ENCODE measurements at places on chromosomes 12 and 14.

- DNase-seq = no peak
Measured at GRCh38 chr12:4412465-4412864, 33.0 kb upstream of the FGF23 start.

DNA sequence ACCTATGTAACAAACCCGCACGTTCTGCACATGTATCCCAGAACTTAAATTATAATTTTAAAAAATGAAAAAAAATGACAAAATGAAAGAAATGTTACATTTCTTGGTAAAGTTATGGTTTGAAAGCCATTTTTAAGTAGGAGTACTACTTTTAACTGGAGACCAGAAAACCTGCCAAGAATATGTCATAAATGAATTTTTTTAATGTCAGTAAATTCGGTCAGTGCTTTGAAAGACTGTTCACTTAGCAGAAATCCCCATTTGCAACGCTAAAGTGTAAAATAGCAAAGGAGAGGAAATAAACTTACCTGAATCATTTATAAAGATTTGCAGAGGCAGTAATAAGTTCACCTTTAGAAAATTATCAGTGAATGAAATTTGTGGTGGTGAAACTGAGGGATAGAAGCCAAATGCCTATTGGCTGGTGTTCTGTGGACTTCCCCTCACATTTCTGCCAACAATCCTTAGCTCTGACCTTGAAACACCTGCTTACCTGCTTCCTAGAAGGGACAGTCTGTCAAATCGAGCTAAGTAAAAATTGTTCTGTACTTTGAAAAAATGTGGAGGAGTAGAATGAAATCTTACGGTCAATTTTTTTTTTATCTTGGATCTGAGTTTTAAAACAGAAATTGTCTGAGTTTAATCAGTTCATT lies 714.2 kb downstream of the SLC6A15 start:
- DNase-seq = no peak

DNA sequence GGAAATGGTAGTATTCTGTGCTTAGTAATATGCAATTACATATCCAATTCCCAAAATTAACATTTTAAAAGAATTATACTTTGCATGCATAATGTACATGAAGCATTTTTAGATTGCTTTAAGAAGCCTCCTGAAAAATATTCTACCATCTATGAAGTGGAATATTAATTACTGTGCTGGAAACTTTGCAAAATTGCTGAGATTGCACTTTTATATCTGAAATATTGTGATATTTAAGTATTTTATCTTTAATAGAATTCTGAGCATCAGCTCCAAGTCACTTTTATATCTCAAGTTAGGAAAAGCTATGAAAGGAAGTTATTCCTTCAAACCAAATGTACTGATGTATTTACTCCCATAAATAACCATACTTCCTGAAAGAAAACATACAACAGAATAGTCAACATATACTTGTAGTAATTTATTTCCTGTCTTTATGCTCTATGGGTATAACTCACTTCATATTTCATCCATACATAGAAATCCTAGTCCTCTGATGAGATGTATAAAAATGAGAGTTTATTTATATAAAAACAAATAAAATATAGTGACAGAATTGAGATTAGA lies 152.7 kb downstream of the PLEKHA5 start:
- no peak for DNase-seq

DNA sequence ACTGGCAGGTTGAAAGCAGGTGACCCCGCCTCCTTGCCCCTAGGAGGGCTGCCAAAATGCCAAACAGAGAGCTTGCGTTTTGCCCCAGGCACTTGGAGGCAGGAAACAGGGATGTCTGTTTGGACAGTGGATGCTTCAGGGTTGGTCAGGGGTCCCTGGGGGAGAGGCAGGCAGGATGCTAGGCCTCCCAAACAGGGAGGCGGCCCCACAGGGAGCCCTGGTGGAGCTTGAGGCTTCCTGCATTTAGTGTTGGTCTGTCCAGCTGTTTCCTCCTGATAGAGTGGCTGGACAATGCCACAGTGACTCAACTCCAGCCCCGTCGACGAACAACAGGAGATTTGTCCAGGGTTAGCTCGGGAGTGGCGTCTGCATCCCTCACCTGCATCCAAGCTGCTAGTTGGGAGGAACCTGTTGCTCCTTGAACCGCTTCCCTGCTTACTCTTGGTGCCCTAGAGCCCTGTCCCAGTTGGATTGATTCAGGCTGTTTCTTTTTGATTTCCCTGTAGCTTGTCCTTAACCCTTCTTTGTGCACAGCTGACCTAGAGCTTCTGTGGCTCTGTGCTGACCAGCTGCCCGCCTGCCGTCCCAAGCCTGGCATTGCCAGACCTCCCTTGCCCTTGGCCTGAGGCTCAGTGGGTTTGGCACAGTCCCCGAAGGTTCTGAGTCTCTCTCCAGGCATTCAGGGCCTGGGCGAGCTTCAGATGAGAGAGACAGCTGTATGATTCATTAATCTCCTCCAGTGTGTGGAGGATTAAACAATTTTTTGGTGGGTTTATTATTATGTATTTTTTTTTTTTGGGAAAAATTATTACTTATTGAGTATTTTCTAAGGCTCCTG lies 45.9 kb downstream of the TSPAN9 start:
- DNase-seq = no peak

DNA sequence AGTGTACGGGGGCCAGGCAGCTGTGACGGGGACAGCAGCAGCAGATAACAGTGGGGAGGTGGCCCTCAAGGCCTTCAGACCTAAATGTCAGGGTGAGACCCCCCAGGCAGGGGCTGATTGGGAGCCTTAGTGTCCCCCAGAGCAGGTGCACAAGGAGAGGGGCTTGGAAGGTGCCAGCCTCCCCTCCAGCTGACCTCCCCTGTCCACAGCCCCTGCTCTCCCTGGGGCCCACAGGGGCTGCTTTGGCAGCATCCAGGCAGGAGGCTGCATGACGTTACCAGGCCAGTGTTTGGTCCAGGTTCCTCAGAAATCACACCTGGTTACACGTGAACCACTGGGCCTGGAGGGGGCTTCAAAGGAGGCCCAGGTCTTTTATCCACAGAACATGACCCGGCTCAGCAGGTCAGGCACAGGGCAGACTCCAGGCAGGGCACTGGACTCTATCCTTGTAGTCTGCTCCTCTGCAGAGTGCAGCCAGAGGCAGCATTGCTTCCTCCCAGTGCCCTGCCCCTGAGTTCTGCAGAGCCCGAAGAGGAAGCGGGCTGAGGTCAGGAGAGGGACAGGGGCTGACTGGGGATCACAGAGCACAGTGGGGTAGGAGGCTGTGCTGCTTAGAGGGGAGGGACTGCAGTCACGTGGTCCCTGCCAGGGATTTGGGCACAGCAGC lies 2.6 kb upstream of the TRMT61A start:
- peak; percentile 49 for DNase-seq

- DNase-seq = no peak
Measured at GRCh38 chr14:100576091-100577085, 10.8 kb downstream of the BEGAIN start.

GRCh38 chr14:92949496-92950192 lies 26.7 kb downstream of the CHGA start:
- DNase-seq = no peak

GRCh38 chr14:61556455-61556854 lies 138.9 kb upstream of the HIF1A start:
- DNase-seq = no peak

DNA sequence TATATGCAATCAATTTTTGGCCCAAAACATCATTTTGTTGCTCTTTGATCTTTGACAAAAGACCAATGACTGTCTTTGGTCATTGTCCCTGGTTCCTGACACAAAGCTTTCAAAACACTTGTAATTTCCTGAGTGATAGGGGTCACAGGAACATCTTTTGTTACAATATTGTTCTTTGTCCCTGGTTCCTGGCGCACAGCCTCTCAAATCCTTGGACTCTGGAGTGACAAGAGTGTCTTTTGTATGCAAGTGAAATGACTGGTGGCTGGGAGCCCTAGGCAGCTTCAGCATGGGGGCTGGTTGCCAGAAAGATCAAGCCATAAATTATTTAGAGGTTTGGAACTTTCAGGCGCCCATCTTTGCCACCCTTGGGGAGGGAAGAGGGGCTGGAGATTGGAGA lies 53.9 kb downstream of the DNAH10 start:
- DNase-seq = no peak

- DNase-seq = no peak
Measured at GRCh38 chr14:78367355-78367754, 197.2 kb downstream of the NRXN3 start.

DNA sequence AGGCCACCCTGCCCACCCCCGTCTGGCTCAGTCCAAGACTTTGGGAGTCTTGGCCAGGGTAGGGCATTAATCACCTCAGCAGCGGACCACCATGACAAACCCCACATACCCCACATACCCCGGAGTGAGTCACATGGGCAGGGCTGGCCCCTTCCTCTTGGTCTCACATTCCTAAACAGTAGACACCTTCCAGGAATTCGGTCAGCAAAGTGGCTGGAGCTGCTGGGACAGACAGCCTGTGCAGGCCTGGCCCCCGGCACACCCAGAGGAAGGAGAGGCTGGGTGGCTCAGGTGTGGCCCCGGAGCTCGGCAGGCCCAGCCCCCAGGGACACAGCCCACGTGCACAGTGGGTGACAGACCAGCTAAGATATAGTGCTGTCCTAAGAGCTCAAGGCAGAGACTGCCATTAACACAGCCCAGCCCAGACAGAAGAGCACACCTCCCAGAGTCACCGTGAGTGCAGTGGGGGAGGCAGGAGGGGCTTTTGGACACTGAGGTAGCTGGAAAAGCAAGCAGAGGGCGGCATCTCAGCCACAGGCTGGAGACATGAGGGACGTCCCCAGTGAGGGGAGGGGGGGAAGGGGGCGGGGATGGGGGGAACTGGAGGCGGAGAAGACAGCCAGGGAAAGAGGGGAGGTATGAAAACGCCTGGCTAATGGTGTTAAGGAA lies 24.0 kb downstream of the CCDC85C start:
- no peak for DNase-seq

- DNase-seq = peak; percentile 25
Measured at GRCh38 chr14:55327179-55327578, 56.0 kb downstream of the FBXO34 start.

DNA sequence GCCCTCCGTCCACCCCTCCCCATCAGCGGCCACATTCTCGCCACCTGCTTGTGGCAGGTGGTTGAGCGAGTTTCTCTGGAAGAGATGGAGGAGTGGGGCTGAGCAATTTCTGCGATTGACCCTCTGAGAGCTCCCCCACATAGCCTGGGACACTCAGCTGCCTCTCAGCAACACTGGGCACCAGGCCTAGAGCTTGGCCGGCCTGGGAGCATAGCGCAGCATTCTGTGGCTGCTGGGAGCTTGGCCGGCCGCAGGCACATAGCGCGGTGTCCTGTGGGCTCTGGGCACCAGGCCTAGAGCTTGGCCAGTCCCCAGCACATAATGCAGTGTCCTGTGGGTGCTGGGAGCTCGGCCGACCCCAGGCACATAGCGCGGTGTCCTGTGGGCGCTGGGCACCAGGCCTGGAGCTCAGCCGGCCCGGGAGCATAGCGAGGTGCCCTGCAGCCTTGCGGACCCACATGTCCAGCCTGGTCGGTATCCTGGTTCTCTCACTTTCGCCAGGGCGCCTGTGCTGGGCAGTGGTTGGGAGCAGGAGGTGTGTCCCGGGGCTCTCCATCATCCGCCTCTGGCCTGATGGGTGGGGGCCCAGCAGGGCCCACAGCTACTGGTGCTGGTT lies 43.8 kb downstream of the LRCOL1 start:
- no peak for DNase-seq

- DNase-seq = no peak
Measured at GRCh38 chr12:56385873-56386272, 23.2 kb upstream of the APOF start.

DNA sequence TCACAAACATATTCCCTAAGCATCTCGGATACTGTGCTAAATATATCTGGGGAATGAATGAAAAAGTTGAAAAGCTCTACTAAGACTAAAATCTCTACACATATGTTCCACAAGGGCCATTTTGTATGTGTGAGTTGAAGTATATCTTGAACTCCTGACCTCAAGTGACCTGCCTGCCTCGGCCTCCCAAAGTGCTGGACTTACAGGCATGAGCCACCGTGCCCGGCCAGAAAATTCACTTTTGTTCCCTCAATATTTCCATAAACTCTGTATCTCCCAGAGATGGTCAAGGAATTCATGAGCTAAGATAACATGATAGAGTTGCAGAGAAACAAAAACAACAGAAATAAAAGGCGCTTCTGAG lies 1.5 kb upstream of the TUBA1C start:
- no peak for DNase-seq

- DNase-seq = peak; percentile 83
Measured at GRCh38 chr12:104477510-104478390, 21.0 kb downstream of the CHST11 start.

- no peak for DNase-seq
Measured at GRCh38 chr14:79693935-79694334, 517.4 kb downstream of the DIO2 start.

GRCh38 chr14:102821252-102821651 lies 44.0 kb downstream of the TRAF3 start:
- no peak for DNase-seq

GRCh38 chr14:24392325-24393091 lies 6.3 kb upstream of the NYNRIN start:
- no peak for DNase-seq
